ENCODE measurements at places on chromosomes 3 and 15. TPM values are rescaled to one million over a fixed set of nuclear protein-coding genes. Genes with fewer than 3 reads are reported as not detected.

- no peak overlapping the region for H3K4me3 ChIP-seq
- no peaks in the 10 kb centered on the region for H3K36me3 ChIP-seq
- no peak for DNase-seq
Measured at GRCh38 chr15:60961541-60962485, 267.3 kb downstream of the RORA start.

Gene ISLR2
- not detected for total RNA-seq

GRCh38 chr3:98697225-98697624, 65.9 kb upstream of the ST3GAL6 start:
- no peak for DNase-seq
- no peaks in the 10 kb centered on the region for H3K4me1 ChIP-seq
- H3K36me3 ChIP-seq, result no peaks in the 10 kb centered on the region
- no peak overlapping the region for H3K27ac ChIP-seq

DNA sequence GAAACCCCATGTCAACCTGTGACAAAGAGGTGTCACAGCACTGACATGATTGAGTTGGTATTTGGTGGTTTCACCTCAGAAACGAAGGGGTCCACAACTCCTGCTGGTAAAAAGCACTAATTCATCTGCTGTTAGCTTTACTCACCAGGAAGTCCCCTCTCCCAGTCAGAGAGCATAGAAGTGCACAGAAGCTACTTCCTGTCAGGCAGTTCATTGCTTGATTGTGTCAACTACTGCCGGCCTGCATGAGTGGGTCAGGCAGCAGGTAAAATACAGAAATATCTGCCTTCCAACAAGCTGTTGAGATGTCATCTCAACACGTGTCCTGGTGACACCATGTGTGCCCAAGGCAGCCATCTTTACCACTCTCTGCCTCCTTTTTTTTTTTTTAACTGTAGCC, 596.6 kb upstream of the NR2F2 start:
- no peak for DNase-seq
- H3K36me3 ChIP-seq, result no peaks in the 10 kb centered on the region
- no peaks in the 10 kb centered on the region for H3K27me3 ChIP-seq
- peaks cover 23% of the 10 kb centered on the region for H3K4me1 ChIP-seq
- no peak overlapping the region for H3K27ac ChIP-seq
- no peak overlapping the region for H3K4me3 ChIP-seq

- no peaks in the 10 kb centered on the region for H3K27me3 ChIP-seq
- DNase-seq, result no peak
- no peak overlapping the region for H3K4me3 ChIP-seq
- H3K27ac ChIP-seq, result no peak overlapping the region
Measured at GRCh38 chr3:149820183-149820582, 7.2 kb downstream of the RNF13 start.

GRCh38 chr3:47405820-47406761, 25.3 kb downstream of the PTPN23 start:
- no peaks in the 10 kb centered on the region for H3K4me1 ChIP-seq
- H3K4me3 ChIP-seq, result no peak overlapping the region

Data from CD8-positive, alpha-beta memory T cell (primary cell).